ENCODE measurements at places on chromosomes 12 and 14.

DNA sequence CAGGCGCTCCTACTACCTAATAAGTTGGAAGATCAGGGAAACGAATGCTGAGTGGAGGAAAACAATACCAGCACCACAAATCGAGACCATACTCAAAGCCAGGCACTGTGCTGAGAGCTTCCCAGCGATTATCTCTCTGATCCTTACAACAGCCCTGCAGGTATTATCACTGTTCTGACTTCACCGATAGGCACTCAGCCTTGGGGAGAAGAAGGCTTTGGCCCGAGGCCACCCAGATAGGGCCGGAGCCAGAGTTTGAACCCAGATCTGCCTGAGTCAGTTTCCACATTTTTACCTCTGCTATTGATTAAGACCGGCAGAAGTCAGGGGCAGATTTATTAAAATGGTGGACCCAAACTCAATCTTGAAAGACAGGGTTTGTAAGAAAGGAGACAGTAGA lies 4.9 kb downstream of the SVOP start:
- DNase-seq = no peak

DNA sequence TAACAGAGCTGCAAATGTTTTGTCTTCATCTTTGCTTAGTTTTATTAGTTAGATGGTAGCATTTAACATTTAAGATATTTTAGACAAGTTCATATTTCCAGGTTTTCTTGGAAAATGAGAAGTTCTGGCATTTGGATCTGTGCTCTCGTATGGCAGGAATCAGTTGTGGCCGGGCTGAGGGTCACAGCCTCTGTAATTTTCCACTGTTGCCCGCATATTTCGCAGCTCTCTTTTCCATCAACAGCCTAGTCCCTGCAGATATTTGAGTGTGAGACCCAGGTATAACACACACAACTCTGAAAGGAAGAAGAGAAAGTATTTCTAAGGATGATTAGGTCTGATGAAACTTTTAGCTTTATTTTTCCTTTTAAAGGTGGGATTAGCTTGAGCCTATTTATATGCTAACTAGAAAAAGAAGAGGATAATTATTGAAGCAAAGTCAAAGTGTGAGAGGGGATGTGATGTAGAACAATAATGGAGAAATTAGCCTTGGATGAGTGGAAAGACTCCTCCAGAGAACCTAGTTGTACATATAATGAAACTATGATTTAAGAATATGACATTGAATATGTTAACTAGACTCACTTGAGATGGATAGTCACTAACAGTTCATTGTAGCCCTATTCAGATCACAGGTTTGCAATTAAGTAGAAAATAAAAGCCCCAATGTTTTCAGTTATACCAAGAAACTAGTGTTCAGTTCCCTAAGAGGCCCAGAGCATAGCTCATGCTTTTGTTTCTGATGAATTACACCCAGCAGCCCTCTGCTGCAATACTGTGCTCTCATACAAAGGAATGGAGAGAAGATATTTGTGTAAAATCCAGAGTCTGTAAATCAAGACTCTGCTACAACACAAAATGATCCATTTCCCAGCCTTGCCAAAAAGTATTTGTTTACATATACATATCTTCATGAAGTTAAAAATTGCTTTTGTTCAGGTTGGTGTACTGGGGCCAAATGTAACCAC lies 158.4 kb downstream of the C12orf50 start:
- DNase-seq = no peak

GRCh38 chr12:93429448-93429847 lies 12.3 kb downstream of the UBE2N start:
- DNase-seq = no peak

GRCh38 chr12:31362759-31363415 lies 36.9 kb upstream of the SINHCAF start:
- peak; percentile 22 for DNase-seq

GRCh38 chr12:131364903-131365820 lies 345.7 kb upstream of the SFSWAP start:
- DNase-seq = no peak

GRCh38 chr12:108380382-108380781 lies 41.3 kb upstream of the CMKLR1 start:
- no peak for DNase-seq
